ENCODE measurements at places on chromosomes 7 and 10.

- DNase-seq = no peak
Observed at GRCh38 chr10:26779176-26779860, 81.4 kb downstream of the ABI1 start.

DNA sequence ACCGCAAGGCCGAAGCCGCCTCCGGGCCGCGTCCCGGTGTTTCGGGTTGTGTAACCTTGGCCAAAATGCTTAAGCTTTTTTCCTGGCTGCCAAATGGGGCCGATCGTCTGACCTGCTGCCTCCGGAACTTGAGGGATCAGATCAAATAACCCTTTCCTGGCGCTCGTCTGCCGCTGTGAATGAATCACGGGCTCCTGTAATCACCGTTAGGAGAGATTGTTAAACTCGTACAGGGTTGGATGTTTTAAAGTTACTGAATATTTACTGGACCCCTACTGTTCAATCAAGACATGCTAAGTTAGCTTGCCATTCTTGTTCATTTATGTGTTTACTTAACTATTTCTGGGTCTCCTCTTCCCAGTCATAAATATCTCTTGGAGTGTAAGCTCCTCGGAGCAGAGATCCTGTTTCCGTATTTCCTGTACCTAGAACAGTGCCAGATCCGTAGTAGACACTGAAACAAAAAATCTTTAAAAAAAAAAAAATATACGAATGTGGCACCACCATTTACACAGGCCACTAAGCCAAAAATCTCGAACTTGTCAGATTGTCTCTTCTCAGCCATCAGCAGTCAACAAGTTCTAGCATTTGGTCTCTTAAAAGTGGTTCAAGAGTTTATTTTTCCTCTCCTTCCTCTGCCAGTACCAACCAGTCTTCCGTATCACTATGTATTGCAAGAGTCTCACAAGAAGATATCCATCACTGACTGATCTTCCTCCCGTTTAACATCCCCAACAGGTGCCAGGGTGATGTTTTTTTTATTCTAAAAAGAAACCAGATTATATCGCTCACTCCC lies 650 bp upstream of the TM9SF3 start:
- DNase-seq = no peak

DNA sequence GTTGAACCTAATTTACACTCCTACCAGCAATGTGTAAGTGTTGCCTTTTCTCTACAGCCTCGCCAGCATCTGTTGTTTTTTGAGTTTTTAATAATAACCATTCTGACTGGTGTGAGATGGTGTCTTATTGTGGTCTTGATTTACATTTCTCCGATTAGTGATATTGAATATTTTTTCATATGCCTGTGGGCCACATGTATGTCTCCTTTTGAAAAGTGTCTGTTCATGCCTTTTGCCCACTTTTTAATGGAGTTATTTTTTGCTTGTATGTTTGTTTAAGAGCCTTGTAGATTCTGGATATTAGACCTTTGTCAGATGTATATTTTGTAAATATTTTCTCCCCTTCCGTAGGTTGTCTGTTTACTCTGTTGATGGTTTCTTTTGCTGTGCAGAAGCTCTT lies 195.3 kb downstream of the DNAJB6 start:
- no peak for DNase-seq

DNA sequence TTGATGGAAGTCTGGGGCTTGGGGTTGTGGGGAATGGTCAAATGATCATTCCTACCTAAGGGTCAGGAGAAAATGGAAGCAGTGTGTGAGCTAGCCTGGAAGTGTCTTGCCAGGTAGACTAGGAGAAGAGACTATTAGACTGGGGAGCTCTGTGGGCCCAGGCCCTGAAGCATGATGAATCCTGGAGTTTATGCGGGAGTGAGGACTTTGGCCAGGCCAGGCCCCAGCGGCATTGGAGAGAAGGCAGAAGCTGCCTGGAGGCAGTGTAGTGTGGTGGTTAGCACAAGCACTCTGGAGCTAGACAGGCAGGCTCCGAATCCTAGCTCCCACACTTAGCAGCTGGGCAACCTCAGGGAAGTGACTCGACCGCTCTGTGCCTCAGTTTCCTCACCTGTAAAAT lies 29.3 kb downstream of the ZMIZ1 start:
- DNase-seq = no peak

GRCh38 chr7:64887756-64888508 lies 15.1 kb upstream of the ZNF273 start:
- DNase-seq = no peak

GRCh38 chr7:30365621-30366020 lies 81.2 kb downstream of the ZNRF2 start:
- no peak for DNase-seq

GRCh38 chr10:79947083-79947415 lies 1.9 kb downstream of the SFTPD start:
- DNase-seq = no peak

DNA sequence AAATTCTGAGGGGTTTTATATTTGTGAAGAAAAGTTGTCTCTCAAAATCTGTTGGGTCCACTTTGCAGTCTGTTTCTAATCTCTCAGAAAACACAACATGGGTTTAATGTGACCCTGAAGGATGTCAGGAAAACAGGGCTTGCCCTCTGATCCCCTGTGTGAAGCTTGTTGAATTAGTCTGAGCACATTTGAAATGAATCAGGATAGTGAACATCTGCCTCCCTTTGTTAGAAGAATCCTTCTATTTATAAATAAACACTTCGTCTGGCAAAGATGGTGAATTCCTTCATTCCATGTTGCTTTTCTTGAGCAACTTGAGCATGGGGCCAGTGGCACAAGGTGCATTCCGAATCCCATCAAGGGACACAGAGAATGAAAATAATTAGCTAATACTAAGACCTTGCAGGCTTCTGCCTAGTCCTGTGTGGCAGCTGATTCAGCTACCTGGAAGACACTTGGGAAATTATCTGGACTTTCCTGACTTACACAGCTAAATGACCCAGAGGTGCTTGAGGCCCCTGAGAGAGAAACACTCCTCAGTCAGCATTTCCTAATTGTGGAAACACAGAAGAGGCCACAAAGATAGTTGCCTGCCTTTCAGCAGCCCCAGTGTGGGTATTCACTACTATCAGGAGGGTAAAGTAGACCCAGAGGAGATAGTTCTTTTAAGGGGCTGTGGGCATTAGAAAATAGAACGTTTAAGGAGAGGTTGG lies 305.5 kb downstream of the C7orf25 start:
- DNase-seq = no peak
